ENCODE measurements at places on chromosomes 6 and 20.

DNA sequence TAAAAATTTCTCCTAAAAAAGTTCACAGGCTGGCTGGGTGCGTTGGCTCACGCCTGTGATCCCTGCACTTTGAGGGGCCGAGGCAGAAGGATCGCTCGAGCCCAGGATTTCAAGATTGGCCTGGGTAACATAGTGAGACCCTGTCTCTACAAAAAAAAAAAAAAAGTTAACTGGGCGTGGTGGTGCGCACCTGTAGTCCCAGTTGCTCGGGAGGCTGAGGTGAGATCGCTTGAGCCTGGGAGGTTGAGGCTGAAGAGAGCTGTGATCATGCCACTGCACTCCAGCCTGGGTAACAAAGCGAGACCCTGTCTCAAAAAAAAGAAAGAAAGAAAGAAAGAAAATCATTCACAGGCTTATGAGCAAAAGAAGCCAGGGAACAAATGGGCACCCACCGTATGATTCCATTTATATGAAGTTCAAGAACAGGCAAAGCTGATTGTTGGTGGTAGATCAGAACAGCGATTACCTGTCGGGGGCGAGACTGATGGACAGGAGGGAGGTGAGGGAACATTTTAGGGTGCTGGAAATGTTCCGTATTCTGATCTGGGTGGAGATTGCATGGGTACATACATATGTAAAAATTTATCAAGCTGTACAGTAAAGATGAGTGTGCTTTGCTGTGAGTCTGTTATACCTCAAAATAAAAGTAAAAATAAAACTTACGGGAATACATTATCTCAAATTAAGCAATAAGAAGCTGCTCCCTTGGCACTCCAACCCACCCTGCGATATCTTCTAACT is 77.1 kb downstream of the FGD2 start:
- DNase-seq: no peak

DNA sequence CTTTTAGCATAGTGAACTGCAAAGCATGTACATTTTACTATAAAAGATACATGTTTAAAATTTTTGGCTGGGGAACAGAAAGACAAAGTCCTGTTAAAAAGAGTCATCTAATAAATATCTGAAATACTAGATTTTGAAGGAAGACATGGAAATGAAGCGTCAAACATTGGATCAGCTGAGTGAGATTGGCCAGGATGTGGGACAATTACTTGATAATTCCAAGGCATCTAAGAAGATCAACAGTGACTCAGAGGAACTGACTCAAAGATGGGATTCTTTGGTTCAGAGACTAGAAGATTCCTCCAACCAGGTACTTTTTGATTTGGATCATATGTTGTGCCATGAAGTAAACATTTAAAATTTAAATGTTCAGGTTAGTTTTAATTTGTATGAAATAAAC is 162.3 kb downstream of the UTRN start:
- no peak for DNase-seq

DNA sequence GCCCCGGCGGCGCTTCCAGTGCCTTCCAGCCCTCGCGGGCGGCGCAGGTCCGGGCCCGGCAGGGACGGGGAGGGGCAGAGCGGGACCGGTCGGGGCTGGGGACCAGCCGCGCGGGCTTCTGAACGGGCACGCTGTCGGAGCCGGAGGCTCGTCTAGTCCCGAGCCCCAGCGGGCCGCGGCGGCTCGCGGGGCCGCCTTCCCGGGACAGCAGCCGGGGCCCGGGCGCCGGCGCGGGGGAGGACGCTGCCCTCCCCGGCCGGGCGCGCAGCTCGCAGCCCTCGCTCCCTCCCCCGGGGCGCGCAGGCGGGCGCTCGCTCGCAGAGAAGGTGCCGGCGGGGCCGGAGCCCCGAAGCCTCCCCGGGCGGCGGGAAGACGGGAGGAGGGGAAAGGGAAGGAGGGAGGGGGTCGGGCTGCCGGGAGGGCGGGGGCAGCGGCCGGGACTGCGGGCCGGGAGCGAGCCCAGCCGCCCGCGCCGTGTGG is 696 bp upstream of the SIRPA start:
- no peak for DNase-seq

DNA sequence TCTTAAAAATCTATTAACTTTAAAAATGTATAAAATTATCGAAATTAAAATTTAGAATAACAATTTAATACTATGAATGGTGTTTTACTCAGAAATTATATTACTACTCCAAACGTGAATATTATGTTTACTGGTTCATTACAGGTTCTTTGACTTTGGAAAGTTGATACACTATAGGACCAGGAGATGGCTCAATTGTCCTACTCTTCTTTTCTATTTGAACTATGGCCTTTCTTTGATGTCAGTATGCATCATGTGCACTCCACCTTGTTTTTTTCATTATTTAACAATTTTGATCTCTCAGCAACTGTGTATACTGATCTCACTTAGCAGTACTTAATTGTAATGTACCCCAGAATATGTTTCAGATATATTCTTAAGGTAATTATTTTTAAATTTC is 391.5 kb upstream of the MANEA start:
- DNase-seq: no peak

DNA sequence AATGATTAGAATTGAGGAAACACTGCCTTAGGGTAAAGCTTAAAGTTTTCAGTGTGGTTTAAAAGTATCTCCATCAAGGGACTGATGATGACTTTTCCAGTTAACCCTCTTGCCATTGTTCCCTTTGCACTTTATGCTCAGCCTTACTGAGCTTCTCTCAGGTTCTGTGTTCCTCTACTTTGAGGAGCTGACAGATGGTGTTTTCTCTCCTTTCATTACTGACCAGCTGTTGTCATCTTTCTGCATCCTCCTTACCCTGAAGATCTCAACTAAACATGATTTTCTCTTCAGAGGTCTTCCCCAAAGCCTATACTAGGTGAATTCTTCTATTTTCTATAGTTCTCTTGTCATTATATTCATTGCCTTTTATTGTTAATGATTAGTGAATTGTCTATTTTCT is 475.6 kb upstream of the SYNCRIP start:
- DNase-seq: no peak

DNA sequence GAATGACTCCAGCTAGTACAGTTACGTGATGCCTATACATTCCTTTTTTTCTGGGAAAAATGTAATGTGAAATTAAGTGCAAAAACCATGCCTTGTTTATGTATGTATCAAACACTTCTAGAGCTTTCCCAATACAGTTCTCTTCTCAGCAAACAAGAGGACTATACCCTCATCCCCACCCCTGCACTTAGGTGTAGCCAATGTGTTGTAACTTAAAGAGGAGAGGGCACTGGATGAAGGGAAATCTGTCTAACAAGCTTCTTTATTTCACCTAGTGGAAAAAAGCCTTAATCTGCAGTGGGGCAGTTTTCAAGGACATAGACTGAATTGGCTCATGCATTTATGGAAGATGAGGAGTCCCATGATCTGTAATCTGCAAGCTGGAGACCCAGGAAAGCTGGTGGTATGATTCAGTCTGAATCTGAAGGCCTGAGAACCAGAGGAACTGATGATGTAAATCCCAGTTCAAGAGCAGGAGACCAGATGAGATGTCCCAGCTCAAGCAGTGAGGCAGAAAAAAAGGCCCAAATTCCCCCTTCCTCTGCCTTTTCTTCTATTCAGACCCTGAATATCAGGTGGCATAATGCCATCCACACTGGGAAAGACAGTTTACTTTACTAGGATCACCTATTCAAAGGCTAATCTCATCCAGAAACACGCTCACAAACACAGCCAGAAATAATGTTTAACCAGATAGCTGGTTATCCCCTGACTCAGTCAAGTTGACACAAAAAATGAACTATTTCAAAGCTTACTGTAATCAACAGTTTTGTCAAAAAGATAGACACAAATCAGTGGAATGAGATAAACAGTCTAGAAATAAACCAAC is 25.8 kb upstream of the SLC17A3 start:
- DNase-seq: no peak

GRCh38 chr20:31934968-31935764 is 16.7 kb downstream of the PDRG1 start:
- DNase-seq: no peak

GRCh38 chr6:35475573-35475972 is 7.4 kb downstream of the RPL10A start:
- DNase-seq: no peak

- no peak for DNase-seq
Observed at GRCh38 chr6:15147827-15148226, 98.0 kb upstream of the JARID2 start.

- no peak for DNase-seq
Observed at GRCh38 chr6:43821101-43821886, 51.3 kb downstream of the VEGFA start.

Data from T-helper 2 cell (primary cell).